ENCODE measurements at places on chromosomes 1 and 21. TPM values are rescaled to one million over a fixed set of nuclear protein-coding genes. Genes with fewer than 3 reads are reported as not detected.

ARMH1 gene
- 1.1 TPM for total RNA-seq

ST3GAL3 gene
- 29.9 TPM for total RNA-seq

GRCh38 chr21:38671773-38672172, 134.0 kb upstream of the ETS2 start:
- no peak for DNase-seq

GRCh38 chr1:16721871-16722641, 18.3 kb upstream of the RNU1-4 start:
- no peak for DNase-seq

DNA sequence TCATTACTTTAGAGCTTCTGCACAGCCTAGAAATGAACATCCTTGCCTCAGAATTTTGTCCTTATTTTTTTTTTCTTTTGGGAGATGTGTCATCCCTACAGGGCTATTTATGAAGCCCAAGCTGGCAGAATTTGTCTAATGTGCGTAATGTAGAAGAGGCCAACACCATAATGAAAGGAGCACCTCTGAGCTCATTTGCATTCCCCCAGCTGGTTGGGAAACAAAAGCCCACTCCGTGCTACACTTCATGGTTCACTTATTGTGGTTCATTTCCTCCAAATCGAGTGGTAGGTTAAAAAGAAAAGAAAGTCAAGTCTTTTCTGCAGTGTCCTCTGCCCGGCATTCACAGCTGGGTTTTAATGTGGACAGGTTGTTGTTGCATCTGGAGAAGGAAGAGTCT, 73.5 kb downstream of the KAZN start:
- no peak for DNase-seq

GRCh38 chr1:162333991-162334390, 42.7 kb downstream of the SPATA46 start:
- no peak for DNase-seq

GRCh38 chr1:21302747-21303715, 12.8 kb upstream of the ECE1 start:
- DNase-seq = no peak

DNA sequence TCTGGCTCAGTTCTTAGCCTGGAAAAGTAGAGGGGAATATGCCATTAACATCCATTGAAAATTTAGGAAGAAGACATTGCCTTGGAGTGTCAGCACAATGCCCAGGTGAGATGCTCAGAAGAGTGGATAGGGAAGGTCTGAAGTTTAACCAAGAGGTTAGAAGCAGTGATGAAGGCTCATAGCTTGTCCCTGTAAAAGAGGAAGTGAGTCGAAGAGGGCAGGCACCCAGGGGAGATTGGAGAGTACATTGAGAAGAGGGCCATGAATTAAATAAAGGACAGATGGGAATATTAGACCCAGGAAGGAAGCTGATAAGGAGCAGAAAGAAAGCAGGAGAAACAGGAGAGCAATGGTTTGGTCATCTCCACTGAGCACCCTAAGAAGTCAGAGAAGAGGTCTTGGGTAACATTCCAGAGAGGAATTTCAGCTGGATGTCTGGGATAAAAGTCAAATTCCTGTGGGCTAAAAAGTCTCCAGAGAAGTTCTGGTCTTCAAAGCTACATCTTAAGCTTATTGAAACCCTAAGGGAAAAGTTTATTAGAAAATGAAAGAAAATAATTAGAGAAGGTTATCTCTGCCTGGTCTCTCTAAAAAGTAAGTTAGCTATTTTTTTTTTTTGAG, 17.3 kb downstream of the C8B start:
- no peak for DNase-seq

GRCh38 chr1:51686450-51686849, 69.6 kb downstream of the OSBPL9 start:
- DNase-seq = no peak

DNA sequence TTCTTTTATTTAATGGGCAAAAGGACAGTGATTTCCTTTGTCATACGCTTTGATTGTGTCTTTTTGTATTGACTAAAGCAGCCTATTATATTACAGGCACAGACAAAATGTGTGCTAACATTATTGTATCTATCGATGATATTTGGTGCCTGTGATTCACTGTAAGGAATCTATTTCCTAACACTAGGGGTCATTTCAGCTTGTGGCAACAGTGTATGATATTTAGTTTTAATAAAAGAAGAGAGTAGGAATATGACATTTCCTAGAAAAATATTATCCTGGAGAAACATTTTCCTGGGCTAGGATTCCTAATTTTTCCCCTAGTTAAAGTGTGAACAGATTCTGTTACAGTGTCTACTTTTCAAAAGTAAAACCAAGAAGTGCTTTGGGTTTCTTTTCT, 42.8 kb downstream of the TYW3 start:
- DNase-seq = no peak

DNA sequence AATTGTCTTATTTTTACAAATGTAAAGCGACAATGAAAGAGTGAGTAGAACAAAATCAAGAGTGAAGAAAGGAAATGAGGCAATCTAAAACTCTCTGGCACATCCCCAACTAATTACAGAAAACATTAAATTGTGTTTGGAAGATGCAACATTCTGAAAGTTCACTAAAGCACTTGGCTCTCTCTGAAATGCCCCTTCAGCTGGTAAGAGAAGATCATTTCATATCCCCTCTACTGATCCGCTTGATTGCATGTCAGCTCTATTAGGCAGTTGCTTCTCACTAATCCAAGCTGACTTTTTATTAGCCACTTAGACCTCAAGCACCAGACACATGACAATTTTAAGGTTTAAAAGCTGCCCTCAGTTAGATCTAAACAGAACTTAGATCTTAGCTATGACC, 262.8 kb upstream of the PRMT6 start:
- DNase-seq = no peak
